ENCODE measurements at places on chromosomes 16 and 17. TPM values are rescaled to one million over a fixed set of nuclear protein-coding genes. Genes with fewer than 3 reads are reported as not detected.

DNA sequence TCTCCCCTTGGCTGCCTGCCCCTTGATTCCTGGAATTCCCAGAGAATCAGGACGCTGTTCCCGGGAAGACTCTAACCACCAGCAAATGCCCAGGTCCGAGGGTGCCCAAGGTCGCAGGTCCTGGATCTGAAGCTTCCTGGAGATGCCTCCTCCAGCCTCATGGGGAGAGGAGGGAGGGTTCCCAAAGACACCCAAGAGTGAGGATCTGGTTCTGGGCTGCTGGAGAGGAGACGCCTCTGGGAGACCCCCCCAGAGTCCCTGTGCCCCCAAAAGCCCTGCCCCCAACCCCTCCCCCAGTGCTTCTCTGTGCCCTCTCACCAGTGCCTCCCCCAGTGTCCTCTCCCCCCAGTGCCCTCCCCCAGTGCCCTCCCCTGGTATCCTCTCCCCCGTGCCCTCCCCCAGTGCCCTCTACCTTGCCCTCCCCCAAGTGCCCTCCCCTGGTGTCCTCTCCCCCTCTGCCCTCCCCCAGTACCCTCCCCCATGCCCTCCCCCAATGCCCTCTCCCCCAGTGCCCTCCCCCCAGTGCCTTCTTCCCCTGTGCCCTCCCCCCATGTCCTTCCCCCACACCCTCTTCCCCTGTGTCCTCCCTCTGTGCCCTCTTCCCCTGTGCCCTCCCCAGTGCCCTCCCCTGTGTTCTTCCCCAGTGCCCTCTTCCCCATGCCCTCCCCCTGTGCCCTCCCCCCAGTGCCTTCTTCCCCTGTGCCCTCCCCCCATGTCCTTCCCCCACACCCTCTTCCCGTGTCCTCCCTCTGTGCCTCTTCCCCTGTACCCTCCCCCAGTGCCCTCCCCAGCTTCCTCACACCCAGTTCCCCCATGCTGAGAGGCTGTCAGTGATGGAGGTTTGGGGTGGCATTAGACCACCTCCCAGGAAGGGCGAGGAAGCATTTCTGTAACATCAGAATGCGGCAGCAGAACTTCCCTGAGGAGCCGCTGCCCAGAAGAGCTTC lies 6.3 kb upstream of the SECTM1 start:
- DNase-seq = no peak

DNA sequence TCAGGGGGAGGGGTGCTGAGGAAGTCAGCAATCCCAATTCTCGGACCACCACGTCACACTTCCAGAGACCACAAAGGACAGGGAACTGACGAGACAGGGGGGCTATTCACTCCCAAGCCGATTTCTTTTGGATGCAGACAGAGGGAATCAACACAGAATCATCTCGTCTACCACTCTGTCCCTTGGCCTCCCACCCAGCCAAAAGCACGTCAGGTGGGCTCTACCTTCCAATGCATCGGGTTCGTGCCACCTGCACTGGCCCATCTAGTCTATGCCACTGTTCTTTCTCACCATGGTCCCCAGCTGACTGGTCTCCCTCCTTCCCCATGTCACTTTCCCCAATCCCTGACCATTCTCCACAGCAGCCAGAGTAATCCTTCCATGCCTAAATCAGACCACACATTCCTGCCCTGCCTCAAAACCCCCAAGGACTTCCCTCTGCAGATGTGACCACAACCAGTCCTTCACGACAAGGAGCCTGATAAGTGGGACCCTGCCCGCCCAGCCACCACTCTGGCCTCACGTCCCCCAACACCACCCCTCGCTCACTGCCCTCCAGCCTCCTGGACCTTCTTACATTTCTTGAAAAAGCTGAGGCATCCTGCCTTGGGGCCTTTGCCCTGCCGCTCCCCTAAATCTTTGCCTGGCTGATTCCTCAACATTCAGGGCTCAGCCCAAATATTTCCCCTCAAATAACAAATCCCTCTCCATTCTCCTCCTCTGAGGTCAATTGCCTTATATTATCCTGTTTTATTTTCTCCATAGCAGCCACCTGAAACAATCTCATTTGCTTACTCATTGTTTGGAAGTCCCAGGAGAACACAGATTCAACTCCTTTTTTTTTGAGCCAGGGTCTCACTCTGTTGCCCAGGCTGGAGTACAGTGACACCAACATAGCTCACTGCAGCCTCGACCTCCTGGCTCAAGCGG lies 70.4 kb downstream of the IL21R start:
- no peak for DNase-seq

DNA sequence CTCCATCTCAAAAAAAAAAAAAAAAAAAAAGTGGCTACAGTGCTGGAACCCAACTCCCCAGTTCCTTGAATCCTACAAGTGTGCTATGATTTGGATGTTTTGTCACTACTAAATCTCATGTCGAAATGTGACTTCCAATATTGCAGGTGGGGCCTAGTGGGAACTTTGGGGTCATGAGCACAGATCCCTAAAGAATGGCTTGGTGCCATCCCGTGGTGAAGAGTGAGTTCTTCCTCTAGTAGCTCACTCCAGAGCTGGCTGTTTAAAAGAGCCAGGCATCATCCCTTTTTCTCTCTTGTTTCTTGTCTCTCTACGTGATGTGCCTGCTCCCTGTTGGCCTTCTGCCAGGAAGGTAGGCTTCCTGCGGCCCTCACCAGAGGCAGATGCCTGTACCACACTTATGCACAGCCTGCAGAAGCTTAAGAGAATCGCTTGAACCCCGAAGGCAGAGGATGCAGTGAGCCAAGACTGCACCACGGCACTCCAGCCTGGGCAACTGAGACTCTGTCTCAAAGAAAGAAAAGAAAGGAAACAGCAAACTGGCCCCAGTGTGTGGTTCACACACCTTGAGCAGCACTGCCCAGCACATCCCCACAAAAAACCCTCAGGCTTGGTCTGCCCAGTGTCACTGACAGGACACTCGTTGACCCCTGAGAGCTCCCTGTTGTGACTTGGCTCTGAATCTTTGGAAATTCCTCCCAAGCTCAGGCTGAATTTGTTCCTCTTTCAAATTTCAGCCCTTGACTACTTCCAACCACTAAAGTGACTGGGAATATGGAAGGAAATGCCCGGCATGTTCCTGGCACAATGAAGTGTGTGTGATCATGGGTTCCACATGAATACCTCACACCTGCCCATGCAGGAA lies 3.1 kb downstream of the MT1E start:
- DNase-seq = no peak

- DNase-seq = no peak
These were observed 27.1 kb downstream of the SCPEP1 start for GRCh38 chr17:57004944-57005579.

GRCh38 chr17:54982399-54982798 lies 13.8 kb downstream of the STXBP4 start:
- no peak for DNase-seq

- DNase-seq = no peak
These were observed 43.9 kb downstream of the PITPNC1 start for GRCh38 chr17:67420994-67421393.

DNA sequence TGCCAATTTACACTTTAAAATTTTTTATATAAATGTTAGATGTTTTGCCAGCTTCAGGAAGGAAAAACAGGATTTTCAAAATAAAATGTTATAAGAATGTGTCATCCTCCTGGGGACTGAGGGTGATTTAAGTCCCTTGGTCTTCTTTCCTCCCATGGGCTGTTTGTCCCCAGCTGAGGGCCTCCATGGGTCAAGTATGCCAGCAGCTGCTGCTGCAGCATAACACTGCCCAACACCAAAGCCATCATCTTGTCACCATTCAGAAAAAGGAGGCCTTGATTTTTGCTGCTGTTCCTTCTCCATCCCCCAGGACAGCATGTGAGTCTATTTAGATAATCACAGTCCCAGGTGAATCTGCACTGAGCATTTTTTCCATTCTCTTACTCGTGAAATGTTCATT lies 188.5 kb downstream of the LGALS9B start:
- DNase-seq = no peak

DNA sequence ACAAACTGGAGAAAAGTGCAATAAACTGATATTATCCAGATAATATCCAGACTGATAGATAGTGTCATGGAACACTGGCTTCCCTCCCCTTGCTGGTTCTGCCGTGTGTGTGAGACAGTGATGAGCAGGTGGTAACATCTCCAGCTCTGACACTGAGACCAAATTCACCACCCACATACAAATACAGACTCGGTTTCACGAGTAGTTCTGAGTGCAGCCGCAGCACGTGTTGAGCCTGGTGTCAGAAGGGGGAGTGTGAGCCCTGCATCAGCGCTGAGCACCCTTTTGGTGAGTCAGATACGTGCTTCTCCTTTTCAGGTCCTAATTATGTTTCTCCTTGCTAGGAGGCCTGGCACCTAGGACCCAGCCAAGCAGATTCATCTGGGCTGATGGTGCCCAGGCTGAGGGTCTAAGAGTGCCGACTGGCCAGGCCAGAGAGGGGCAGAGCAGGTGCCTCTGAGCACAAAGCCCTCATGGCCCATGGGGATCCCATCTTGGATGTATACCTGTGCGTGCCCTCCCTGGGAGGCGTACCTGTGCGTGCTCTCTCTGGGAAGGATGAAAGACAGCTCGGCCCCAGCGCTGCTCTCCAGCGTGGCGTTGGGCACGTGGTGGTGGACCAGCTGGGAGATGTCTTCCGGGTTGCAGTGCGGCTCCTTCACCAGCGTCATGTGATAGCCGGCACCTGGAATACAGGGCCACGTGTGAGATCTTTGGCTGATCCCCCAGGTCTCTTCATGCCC lies 27.3 kb upstream of the RNPS1 start:
- DNase-seq = no peak

DNA sequence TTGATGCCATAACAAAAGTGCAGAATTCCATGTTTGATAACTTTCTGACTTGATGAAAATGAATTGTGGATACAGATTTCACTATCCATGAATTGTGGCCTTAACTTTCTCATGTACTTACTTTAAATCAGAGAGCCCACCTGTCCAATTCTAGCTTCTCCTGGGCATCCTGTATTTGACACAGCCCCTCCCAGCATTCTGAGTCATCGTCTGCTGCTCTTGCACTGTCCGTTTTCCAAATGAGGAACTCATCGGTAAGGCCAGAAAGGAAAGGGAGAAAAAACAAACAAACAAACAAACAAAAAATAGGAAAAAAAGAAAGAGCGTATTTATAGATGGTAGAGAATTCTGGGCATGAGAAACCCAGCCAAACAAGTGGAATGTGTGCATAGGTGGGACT lies 361.6 kb downstream of the WWOX start:
- DNase-seq = no peak

- DNase-seq = no peak
These were observed 19.2 kb downstream of the RNF213 start for GRCh38 chr17:80279895-80280294.

- no peak for DNase-seq
These were observed 246.7 kb downstream of the IRF8 start for GRCh38 chr16:86145669-86146068.

DNA sequence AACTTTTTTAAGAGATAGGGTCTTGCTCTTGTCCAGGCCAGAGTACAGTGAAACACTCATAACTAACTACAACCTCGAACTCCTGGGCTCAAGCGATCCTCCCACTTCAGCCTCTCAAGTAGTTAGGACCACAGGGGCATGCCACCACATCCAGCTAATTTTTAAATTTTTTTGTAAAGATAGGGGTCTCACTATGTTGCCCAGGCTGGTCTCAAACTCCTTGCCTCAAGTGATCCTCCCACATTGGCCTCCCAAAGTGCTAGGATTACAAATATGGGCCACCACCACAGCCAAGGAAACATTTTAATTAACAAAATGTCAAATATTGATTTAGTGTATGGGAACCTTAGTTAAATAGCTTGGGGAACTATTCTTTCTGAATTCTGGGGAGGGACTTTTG lies 2.8 kb upstream of the DYNC1LI2 start:
- no peak for DNase-seq

The CFAP52 gene
- polyA plus RNA-seq = not detected

The KRTAP2-1 gene
- polyA plus RNA-seq = not detected

The CCL8 gene
- not detected for polyA plus RNA-seq

The ITGAL gene
- polyA plus RNA-seq = 159 TPM
